ENCODE measurements at places on chromosomes 6 and 20.

DNA sequence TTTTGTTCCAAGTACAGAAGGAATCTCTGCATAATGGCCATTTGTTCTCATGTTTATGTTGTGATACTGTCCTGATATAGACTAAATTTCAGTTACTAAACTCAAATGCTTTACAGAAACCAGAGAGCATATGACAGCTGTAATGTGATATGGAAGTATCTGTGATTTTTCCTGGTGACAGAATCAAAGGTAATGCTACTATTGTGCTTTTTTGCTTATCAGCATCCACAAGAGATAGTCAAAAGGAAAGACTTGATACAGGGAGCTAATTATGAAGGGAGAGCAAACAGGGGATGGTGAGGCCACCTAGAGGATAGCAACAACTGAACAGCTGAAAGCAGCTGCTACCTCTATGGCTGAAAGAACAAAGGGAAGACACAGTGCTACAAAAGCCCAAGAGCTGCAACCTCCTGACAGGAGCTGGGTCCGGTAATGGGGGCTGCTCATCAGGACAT lies 181.4 kb downstream of the PHF3 start:
- DNase-seq: no peak

GRCh38 chr20:3745686-3746173 lies 13.2 kb downstream of the HSPA12B start:
- DNase-seq: no peak

DNA sequence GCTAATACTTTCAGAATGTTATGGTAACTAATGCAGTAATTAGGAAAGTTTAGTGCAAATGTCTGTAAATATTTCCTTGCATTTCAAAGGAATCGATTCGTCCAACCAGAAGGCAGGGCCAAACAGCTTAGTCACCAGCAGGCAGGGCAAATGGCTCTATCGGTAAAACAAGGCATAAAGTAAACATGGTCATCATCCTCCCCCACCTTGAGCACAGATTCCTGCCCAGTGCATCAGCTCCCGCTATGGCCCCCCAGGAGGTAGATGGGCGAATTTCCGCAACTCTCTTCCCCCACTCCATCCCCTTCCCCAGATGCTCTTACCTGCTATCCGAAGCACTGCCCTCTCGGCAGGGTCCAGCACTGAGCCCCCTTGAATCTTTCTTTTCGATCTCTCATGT lies 103.8 kb upstream of the BEND6 start:
- DNase-seq: no peak

DNA sequence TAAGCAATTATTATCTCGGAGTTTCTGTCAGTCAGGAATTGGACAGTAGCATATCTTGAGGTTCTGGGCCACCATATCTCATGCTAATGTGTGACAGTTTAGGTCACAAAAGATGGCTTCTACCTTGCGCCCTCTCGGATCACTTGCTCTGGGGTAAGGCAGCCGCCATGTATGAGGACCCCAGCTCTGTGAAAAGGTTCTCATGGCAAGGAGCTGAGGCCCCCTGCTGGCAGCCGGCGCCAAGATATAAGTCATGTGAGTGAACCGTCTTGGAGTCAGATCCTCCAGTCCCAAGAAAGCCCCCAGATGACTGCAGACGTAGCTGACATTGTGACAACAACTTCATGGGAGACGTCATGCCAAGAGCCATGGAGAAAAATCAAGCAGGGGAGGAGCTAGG lies 670.8 kb downstream of the KIF16B start:
- no peak for DNase-seq

- no peak for DNase-seq
These were observed 62.0 kb downstream of the ATXN1 start for GRCh38 chr6:16698997-16699868.

DNA sequence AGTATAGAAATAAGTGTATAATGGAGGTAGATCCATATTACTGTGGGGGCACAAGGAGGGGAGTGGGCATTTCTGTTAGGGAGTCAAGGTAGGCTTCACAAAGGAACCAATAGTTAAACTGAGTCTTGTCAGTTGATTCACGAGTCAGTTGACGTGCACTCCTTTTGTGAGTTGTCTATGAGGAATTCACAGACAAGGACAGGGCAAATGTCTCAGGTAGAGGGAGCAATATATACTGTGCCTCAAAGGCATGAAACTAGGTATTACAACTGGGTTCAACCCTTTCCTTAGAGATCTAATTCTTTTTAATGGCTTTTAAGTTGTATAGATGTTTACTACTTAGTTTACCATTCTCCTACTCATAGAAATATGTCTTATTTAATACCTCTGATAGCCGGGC lies 11.0 kb downstream of the TMEM14C start:
- no peak for DNase-seq

- DNase-seq: peak; percentile 45
These were observed at the start of gene NFATC2 for GRCh38 chr20:51542571-51543421. Gene NFATC2, minus strand, starts transcription at chr20:51542719. Its CDS starts 220 bp downstream, at chr20:51542499.

GRCh38 chr20:58238490-58238889 lies 10.0 kb upstream of the ANKRD60 start:
- no peak for DNase-seq

DNA sequence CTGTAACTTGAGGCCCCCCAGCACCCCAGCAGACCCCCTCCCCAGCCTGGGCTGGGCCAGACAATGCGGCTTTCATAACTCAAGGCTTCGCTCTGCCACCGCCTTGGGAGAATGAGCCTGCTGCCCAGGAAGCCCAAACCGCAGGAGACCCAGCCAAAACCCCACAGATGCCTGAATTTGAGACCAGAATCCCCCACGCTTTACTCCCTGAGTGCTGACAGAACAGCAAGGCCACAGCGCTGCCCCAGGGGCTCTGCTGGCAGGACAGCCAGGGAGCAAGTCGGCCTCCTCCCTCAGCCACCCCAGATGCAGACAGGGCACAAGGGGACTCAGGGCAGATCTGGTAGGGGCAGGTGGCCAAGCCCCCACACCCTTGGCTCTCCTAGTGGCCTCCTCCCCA lies 2.2 kb downstream of the MDFI start:
- no peak for DNase-seq

DNA sequence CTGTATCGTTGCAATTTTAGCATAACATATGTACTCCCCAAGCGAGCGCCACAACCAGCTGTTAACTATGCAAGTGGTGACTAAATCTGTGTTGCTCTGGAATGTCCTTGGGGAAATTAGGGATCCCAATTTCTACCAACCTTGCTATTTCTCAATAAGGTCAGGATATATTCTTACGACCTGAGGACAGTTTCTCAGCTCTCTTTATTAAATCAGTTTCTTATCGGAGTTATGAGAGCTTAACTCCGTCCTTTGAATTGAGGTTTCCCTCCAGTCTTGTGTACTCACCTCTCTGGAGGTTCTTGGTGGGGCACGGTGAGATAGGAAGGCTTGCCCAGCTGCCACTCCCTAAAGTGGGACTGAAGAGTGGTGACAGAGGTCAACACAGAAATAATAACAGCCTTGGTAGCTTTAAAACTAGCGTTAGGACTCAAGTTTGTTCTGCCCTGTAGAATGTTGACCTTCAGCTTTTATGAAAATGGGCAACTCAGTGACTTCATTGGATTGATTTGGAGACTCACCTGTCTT lies 694 bp downstream of the MRPS18B start:
- DNase-seq: no peak

DNA sequence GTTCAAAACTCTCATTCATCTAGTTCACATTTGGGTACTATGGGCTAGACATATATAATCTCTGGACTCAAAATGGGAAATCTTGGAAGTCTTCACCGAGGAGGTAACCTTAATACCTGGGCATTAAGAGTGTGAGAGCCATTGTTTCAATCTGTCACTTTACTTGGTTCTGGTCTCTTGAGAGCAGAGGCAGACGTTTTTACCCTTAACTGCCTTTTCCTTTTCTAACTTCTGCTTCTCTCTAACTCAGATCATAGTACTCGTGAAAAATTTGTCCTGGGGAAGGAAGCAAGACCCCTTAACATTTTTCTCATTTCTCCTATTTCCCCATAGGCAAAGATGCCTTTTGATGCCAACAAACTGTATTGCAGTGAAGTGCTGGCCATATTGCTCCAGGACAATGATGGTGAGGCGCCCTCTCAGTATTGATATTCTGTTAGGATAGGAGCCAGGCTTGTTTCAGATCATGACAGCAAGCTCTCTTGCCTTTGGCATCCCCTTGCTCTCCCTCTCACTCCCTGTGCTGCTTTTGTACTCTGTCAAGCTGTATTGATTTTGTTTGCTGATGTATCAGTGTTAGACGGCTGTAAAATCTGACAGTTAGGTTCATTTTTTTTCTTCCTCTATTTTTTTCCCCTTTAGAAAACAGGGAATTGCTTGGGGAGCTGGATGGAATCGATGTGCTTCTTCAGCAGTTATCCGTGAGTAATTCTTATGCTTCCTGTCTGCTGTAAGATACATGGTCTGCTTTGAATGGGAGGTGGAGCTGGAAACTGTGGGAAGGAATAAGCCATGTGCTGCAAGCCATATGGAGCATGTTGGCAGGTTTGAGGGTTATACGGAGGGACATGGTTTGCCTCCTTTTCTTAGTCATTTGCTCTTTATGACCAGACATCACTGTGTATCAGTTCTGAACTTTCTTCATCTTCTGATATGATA lies 83.5 kb downstream of the CTNNBL1 start:
- DNase-seq: no peak

GRCh38 chr6:146543940-146544615 lies 445 bp downstream of the RAB32 start:
- no peak for DNase-seq

DNA sequence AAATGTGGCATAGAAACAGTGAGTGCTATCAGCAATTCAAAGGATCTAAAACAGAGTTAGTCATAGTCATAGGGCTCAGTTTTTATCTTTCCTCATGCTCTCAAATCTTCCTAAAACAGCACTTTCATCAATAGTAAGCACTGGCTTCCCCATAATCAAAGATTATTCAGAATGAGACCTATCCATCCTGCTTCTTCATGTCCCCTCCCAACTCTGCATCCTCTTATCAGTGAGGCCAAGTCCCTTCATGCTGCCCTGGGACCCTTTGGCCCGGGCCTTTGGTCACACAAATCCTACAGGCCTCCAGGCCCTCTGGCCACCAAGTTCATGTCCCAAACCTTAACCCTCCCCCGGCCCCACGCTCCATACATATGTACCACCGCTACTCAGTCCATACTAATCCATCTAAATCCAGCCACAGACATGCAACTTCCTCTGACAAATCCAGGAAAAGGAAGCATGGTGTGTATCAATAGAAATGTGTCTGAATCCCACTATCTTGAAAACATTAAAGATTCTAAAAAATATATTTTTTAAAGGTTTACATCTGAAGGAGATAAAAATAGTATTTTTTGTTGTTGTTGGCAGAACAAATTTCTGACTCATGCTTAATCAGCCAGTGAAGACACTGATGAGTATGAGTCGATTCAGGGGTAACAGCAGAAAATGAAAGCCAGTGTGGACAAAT lies 143.5 kb downstream of the PDE7B start:
- no peak for DNase-seq

DNA sequence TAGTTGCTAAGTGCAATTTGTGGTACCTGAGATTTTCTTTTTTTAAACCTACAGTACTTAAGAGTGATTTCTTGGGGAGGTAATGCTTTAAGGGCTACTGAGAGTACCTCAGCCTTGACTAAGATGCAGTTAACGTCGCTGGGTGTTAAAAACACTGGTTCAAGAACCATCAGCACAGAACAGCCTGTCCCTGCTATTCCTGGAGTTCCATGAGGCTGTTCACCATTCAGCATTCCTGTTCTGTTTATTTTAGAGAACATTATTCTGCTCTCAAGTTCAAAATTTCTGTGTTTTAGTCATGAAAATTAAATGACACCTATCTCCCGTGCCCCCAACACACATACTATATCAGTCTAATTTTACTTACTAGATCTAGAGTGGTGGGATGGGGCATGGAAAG lies 1.7 kb upstream of the PRELID3B start:
- no peak for DNase-seq

DNA sequence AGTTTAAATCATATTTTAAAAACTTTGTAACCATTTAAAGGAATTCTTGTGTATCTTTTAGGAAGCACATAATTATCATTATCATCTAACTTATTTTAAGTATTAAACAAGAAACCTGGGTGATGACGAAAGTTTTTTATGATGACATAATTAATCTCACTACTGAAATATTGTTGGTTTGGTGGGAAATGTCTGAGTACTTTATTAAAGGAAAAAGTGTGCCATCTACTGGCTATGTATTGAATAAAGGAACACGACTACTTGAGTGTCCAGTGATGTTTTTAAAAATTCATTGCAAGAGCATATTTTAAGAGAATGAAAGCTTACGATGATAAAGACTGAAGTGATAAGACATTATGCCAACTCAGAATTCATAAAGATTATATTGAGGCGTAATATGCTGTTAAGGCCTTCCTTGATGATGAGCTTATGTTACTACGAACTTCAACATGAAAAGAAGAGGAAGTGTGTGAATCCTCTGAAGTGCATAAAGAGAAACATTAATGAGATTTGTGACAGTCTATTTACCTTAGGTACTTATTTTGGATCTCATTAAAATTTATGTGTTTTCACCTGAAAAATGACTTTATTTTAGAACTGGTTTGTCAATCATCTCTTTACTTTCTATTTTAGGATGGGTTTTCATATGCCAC lies 12.0 kb upstream of the TRMT11 start:
- DNase-seq: no peak

DNA sequence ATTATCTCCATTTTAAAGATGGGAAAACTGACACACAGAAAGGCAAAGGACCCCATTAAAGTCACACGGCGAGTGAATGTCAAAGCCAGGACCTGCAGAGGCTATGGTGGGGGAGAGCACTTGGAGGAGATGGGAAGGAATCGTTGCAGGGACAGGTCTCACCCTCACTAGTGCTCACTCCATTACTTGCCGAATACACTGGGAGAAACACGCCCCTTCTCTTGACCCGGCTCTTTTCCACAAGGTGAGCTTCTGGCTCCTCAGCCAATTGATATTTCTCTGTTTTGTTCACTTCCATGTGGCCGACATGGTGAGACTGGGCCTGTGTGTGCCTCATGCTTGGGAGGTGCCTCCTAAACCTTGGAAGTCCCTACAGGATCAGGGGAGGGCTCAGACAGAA lies 117.8 kb upstream of the KCNG1 start:
- no peak for DNase-seq

GRCh38 chr6:150537491-150537890 lies 62.2 kb upstream of the PLEKHG1 start:
- DNase-seq: no peak

GRCh38 chr6:136640132-136640915 lies 90.1 kb upstream of the MAP7 start:
- DNase-seq: no peak

DNA sequence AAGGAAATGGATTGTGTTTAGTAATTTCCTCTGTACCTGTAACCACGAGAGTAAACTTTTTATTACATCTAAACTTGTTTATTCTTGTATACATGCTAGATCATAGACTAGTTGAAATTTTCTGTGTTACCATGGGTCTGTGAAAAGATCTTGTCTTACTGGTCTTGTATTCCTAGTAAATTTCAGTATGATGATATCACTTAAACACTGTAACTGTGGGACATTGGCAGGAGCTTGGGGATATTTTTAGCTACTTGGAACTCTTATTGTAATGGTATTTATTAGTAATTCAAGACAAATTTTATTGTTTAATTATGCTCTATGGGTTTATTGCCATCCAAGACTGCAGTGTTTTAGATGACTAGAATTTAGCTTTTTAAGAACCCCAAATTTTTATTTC lies 25.9 kb upstream of the TULP4 start:
- DNase-seq: no peak

GRCh38 chr20:54062812-54063280 lies 7.5 kb downstream of the BCAS1 start:
- no peak for DNase-seq
